ENCODE measurements at places on chromosomes 2 and 18.

DNA sequence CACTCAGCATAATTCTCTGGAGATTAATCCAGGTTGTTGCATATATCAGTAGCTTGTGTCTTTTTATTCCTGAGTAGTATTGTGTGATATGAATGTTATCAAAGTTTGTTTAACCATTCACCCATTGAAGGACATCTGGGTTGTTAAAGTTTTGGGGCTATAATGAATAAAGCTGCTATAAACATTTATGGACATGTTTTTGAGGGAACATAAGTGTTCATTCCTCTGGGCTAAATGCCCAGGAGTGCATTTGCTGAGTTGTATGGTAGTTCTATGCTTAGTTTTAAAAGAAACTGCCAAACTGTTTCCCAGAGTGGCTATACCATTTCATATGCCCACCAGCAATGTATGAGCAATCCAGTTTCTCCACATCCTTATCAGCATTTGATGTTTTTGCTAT, 21.8 kb upstream of the KCNJ13 start:
- no peak for DNase-seq

- no peak for DNase-seq
Observed at GRCh38 chr18:79581406-79581805, 98.2 kb upstream of the CTDP1 start.

DNA sequence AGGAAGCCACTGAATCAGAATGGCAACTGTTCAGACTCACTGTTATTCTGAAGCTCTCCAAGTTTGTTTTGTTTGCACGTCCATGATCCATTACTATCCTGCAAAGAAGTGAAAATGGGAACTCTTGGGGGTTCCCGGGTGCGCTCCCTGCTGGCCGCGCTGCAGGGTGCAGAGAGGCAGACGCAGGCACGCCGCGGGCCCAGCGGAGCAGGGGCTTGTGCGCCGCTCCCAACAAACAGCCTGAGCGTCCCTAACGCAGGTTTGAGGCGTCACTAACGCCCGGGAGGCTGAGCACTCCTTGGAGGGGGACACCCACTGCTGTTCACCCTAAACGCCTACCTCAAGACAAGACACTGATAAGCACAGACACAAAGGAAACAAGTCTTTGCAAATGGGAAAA, 14.3 kb upstream of the PIEZO2 start:
- no peak for DNase-seq

DNA sequence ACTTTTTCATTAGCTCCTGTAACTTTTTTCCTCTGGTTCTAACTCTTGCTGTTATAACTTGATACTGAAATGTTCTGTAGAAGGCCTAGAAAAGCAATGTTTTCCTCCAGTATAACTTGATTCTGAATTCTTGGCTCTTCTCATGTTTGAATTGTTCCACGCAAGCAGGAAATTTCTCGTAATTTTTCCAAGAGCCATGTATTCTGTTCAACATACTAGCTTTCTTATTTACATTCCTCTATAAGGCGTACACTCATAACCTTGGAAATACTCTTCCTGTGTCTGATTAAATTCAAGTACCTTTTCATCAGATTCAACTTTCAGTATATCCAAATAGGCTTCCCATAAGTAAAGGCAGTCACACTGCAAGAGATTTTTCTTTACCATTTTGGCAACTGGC, 109.1 kb downstream of the SMAD2 start:
- no peak for DNase-seq

- peak; percentile 74 for DNase-seq
Observed at GRCh38 chr2:241701399-241702154, at the start of gene ING5. TSS of gene ING5 (plus strand) at chr2:241702039. CDS start at chr2:241702066, 27 bp downstream.

- DNase-seq, result no peak
Observed at GRCh38 chr2:2763351-2764000, 432.4 kb upstream of the MYT1L start.

GRCh38 chr2:98538280-98539041, 69.9 kb downstream of the COA5 start:
- DNase-seq, result no peak

GRCh38 chr2:8494589-8494988, 187.3 kb upstream of the ID2 start:
- no peak for DNase-seq

GRCh38 chr2:241350878-241351639, 5.0 kb upstream of the FARP2 start:
- no peak for DNase-seq

DNA sequence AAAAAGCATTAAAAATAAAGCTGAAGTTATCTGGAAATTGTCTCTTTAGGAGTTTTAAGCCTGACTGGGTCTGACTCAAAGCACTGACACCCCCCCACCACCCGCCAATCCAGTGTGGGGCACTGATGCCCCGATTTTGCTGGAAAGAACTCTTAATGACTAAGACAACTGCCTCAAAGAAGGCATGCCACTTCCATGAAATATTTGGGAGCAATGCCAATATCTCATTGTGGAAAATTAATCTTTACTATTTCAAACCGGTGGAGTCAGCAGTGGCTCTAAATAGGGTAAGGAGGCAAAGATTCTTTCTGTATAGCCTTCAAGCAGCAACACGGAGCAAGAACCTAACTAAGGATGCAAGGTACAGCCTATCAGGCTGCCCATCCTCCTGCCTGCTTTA, 4.5 kb downstream of the FKBP7 start:
- no peak for DNase-seq

- DNase-seq, result no peak
Observed at GRCh38 chr2:172609488-172609887, 53.6 kb downstream of the PDK1 start.

- no peak for DNase-seq
Observed at GRCh38 chr2:229703909-229704630, 10.3 kb downstream of the DNER start.

- no peak for DNase-seq
Observed at GRCh38 chr18:45467945-45468344, 147.3 kb upstream of the SLC14A2 start.

DNA sequence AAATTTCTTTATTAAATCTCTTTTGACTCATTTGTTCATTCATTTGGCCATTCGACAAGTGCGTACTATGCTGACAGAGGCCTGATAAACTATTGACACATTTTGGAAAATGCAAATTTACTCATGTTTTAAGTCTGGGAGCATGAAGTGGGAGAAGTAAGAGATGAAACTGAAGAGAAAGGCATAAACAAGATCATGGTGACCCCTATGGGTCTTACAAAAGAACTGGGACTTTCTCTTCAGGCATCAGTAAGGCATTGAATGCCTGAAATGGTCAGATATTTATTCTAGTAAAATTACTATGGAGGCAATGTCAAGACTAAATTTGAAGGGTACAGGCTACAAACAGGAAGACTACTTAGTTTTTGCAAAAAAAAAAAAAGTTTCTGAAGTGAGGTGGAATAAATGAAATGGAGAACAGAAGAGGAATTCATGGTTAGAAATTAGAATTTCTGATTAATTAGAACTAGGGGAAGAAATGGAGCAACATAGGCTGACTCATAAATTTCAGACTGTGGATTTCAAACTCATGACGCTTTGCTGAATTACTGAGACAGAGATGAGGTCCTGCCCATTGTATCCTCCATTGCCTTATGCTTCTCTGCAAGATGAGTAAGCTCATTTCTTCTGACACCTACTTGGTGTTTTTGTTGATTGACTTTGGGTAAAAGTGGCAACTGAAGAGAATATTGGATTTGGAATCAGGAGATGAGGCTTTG, 32.7 kb downstream of the VSNL1 start:
- no peak for DNase-seq

DNA sequence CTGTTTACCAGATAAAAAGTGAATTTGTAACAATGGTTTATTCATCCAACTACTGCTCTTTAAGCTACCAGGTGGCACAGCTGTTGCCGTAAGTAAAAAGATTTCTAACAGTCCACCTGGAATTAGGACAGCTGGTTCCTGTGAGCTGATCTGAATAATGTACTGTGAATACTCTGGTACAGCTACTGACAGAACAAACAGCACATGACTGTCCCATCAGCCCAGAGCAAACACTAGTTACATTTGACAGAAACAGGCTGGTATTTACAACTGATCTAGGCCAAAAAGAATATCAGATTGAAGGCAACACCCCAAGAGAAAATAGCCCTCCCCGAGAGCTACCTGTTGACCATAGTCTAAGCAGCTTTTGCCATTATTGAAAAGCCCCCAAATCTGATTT, 840.4 kb downstream of the CPS1 start:
- peak; percentile 49 for DNase-seq

- no peak for DNase-seq
Observed at GRCh38 chr18:51561821-51562220, 364.3 kb upstream of the MEX3C start.

GRCh38 chr2:218005486-218005885, 2.7 kb upstream of the TNS1 start:
- no peak for DNase-seq

DNA sequence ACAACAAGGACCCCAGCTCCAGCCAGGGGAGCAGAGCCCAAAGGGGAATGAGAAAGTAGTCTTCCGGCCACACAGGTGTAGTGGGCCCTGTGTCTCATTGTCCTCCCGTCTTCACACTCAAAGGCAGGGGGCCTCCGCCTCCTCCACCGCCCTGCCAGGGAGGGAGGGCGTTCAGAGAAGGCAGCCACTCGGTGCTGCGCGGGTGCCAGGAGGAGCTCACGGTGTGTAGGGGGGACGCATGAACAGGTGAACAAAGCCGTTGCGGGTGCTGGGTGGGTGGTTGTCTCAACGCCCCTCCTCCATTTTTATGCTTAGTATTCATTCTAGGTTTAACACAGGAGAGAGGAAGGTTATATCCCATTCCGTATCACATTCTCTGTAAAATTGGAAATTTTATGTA, 36.7 kb downstream of the SH3BP4 start:
- DNase-seq, result no peak

GRCh38 chr18:10143596-10143995, 229.8 kb downstream of the VAPA start:
- DNase-seq, result no peak

DNA sequence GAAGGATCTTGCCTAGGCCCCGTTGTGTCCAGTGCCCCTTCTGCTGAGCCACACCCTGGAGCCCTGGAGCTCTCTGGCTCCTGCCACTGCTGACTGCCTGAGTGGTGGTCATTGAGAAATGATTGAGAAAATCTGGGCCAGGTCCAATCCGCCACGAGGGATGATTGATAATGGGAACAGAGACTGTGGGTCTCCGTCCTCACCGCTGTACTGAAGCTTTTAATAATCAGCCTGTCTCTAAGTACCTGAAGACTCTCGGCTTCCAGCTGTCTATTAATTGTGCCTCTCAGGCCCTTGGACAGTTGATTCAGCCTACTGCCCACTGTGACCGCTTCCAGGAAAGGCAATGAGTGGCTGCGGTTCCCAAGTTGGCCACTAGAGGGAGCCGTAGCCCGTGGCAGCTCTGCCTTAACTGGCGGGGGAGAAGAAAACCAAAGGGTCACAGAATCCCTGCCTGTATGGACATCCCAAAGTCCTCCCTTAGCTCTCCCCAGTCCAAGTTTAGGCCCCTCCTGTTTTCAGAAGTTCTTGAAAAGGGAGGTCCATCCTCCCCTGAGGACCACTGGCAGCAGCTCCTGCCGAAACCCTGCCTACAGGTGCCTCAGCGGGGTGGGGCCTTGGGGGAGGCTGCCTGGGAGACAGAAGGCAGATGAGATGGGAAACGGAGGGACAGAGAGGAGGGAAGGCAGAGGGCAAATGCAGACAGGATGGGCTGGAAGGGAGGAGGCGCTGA, 213.6 kb downstream of the TNS1 start:
- DNase-seq, result peak; percentile 5

DNA sequence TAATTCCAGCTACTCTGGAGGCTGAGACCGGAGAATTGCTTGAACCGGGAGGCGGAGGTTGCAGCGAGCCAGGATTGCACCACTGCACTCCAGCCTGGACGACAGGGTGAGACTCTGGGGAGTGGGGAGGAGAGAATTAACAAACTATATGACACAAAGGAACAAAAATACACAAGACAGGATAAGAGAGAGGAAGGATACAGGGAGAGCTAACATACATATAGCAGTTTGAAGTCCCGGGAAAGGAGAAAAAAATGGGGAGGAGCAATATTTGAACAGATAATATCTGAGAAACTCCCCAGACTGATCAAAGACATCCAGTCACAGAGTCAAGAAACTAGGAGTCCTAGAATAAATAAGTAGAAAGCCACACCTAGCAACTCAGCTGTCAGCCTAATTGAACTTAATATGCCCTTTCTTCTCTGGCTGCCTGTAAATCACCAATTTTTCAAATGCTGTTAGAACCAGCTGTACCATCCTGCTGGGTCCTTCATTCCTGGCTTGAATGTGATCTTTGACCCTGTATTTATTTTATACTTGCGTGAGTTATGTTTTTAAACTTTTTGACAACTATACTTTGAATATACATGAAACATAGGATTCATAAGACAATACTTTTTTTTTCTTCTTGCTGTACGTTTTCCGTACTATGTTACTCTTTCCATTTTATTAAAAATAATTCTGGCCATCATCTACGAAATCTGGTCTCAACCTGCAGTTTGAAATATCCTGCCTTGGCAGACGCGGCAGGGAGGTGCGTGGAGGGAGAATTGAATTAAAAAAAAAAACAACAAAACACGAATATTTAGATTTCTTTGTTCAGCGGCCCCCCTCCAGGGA, 876 bp upstream of the CYP27A1 start:
- no peak for DNase-seq

- no peak for DNase-seq
Observed at GRCh38 chr2:127182626-127183458, 37.3 kb downstream of the CYP27C1 start.

GRCh38 chr2:104474716-104475115, 379.2 kb upstream of the POU3F3 start:
- DNase-seq, result no peak

DNA sequence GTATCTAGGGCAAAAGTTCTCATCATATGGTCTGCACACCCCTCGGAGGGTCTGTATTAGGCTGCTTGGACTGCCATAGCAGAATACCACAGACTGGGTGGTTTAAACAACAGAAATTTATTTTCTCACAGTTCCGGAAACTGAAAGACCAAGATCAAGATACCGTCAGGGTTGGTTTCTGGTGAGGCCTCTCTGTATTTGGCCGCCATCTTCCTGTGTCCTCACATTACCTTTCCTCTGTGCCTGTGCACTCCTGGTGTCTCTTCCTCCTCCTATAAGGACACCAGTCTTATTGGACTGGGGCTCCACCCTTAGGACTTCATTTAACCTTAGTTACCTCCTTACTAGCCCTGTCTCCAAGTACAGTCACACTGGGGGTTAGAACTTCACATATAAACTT, 132.5 kb downstream of the NCOA1 start:
- DNase-seq, result no peak

- DNase-seq, result no peak
Observed at GRCh38 chr2:101710471-101711318, 13.2 kb downstream of the MAP4K4 start.

DNA sequence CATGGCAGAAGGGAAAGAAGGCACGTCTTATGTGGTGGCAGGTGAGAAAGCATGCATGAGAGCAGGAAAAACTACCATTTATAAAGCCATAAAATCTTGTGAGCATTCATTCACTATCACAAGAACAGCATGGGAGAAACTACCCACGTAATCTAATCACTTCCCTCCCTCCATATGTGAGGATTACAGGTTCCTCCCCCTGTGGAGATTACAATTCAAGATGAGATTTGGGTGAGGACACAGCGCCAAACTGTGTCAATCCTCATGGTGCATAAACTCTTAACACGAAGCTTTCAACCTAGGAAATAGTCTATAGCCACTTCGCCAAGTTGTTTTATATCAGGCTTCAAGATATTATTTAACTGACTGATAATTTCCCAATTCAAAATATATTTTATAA, 595.5 kb downstream of the FBXO15 start:
- no peak for DNase-seq

- no peak for DNase-seq
Observed at GRCh38 chr2:151792589-151792988, 35.6 kb downstream of the ARL5A start.

All from NCI-H1092 (cell line).